Astrocyte of the cerebellum (primary cell): ENCODE measurements at places on chromosomes 11 and 22.

- DNase-seq: no peak
Measured at GRCh38 chr11:119315131-119316015, 1.6 kb downstream of the MCAM start.

DNA sequence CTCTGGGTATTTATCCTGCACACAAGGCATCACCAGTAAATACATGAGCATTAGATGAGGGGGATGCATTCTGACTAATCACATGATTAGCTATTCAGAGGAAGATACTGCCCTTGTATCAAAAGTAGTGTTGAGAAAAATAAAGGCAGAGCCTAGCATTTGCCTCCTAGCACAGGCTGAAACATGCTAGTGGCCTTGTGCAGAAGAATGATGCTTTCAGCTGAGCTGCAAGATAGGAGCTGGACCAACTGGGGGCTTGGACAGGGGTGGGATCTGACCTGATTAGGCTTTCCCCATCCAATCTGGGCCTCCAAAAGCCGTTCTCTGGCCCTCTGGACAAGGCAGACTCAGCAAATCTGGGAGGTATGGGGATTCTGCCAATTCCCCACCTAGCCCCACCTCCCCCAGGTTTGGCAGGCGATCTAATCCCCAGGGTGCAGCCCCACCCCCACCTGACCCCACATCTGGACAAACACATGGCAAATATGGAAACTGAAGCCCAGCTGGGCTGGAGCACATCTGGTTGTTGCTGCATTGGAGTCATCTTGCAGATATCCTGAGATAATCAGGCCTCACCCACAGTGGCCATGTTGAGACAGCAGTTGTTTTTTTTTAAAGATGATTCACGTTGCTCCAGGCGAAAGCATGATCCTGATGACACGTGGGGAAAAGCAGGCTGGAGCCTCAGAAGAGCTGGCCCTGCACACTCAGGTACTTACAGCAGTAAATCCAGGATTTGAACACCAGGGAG, 4.4 kb upstream of the MISFA start:
- no peak for DNase-seq

DNA sequence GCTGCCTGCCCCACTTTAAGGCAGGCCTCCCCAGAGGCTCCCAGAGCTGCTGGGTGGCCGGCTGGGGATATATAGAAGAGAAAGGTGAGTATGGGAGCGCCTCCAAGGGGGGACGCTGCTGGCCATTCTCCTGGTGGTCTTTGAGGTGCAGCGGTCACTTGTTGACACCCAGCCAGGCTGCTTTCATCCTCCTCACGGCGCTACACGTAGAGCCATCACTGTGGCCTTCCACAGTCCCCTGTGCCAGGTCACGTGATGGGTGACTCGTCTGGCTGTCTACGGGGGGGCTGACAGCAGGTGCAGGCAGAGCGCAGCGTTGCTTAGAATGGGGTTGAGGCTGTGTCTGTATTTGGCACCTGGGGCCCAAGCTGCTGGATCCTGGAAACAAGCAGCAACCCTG, 1.9 kb downstream of the ACR start:
- no peak for DNase-seq

- no peak for DNase-seq
Measured at GRCh38 chr11:115630214-115630613, 126.0 kb upstream of the CADM1 start.

- DNase-seq: no peak
Measured at GRCh38 chr11:64125676-64126075, 40.2 kb downstream of the MACROD1 start.

DNA sequence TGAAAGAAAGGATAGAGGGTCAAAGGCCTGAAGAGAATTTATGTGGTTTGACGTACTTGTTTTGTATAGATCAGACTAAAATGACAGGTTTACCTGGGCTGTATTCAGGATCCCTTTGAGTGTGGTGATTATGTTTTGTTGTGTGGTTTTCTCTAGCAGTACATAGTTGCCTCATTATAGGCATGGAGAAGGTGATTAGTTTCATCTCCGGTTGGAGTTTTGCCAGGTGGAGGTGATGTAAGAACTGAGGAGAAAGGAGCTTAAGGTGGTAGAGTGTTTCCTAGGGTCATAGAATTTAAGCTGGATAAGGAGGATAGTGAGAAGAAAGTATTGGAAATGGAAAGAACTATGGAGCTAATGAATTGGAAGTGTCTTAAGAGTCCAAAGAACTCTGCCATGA, 229.0 kb downstream of the TMEM135 start:
- DNase-seq: no peak

DNA sequence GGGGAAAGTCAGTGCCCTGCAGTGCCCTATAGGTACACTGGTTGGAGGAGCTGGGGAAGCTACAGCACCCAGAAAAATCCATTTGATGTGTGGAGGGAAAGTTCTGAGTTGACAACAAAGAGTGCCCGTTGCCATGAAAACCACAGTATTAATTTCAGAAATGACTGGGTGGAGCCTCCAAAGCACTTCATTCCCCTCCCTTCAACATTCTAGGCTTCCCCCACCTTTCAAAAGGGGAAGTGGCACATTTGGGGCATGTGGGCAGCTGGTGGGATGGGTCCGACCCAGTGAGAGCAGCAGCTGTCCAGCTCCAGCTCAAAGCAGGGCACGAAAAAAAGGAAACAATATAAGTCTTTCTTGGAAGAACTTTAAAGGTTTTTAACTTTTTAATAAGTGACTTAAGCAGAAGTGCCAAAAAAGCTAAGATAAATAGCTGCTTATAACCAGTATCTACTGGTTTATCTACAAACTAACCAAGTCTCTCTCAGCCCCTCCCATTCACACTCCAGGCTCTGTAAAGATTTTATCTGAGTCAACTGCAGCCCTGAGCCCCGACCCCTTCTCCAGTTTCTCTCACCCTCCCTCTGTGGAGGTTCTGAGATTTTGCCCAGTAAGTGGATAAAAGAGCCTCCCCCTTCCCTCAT, 9.0 kb upstream of the AHNAK start:
- DNase-seq: no peak

DNA sequence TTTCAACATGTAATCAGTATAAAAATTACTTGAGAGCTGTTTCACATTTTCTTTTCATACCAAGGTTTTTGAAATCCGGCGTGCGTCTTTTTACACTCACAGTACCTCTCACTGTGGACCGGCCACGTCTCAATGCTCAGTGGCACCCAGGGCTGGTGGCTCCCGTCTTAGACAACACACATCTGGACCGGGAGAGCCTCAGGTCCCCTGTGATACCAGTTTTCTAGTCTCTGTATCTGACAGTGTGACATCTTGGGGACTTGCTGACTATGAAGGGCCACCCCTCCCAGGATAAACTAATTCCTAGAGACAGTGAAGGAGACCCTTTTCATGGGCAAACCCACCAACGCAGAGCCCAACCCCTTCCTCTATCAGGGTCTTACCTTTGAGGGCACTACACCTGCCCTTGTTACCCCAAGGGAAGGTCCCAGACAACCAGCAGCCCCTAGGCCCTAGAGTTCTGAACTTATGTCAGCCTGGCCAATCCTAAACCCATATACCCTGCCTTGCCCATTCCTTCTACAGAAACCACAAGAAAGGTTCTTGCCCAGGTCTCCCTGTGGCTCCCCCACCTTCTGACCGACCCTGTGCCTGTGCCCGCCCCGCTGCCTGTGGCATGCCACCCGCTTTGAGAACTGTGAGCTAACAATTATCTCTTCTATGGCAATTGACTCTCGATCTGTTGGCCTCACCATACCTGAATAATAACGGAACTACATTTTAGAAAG, 6.1 kb upstream of the ASCL2 start:
- DNase-seq: no peak

- no peak for DNase-seq
Measured at GRCh38 chr22:22123118-22123959, 121.2 kb upstream of the VPREB1 start.

DNA sequence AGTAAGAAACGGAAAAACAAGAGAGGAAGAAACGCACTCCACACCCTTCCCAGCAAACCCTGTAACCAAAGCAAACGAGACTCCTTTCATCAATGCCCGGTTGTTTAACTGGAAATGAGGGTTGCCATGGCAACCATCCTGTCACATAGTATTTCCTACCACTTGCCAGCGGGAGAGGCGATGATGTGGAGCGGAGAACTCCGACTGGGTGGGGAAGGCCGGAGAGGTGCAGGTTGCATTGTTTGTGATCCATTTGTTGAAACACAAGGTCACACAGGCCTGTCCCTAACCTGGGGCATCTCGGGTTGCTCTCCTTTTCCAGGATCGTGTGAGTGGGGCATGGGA, 609.9 kb downstream of the BUD13 start:
- no peak for DNase-seq

DNA sequence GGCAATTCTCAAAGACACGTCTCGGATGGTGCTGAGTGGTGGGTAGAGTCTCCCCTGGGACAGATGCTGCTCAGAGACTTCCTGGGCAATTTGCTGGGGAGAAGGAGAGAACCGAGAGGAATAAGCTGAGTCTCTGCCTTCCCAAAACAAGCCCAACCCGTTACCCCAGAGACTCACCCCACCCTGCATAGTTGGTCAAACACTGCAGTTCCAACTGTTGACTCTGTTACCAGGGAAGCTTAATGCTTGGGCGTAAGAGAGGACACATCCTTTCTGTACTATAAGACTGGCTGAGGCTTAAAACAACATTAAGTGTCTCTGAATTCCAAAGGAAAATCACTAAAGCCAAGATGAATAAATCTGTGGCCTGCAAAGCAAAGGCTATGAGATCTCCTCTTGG, 68.1 kb downstream of the CCDC81 start:
- no peak for DNase-seq

DNA sequence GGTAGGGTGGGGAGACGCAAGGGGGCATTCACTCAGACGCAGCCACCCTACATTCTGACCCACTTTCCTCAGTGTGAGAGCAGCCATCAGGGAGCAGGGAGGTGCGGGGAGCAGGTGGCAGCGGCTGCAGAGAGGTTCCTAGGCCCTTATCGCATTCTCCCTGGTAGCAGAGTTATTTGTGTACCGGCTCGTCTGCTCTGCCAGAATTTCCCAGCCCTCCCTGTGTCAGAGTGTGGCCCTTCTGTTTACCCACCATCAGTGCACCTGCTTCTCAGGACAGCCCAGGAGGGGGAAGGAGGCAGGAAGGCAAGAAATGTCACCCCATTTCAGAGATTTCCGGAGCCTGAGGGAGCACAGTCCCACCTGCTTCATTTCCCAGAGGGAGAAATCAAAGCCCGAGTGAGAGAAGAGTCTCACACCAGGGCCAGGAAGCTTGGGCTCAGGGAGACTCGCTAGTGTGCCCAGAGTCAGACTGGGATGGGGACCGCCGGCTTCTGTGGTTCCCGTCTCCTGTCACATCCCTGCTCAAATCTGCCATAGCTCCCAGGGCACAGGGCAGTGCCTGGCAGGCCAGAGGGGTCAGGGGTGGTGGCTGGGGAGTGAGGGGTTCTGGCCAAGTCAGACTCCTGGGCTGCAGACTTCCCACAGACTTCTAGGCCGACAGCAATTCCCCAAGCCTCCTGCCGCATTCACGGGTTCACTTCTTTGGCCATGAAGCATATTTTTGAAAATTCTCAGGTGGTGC, 49.7 kb downstream of the ARRB1 start:
- DNase-seq: no peak

DNA sequence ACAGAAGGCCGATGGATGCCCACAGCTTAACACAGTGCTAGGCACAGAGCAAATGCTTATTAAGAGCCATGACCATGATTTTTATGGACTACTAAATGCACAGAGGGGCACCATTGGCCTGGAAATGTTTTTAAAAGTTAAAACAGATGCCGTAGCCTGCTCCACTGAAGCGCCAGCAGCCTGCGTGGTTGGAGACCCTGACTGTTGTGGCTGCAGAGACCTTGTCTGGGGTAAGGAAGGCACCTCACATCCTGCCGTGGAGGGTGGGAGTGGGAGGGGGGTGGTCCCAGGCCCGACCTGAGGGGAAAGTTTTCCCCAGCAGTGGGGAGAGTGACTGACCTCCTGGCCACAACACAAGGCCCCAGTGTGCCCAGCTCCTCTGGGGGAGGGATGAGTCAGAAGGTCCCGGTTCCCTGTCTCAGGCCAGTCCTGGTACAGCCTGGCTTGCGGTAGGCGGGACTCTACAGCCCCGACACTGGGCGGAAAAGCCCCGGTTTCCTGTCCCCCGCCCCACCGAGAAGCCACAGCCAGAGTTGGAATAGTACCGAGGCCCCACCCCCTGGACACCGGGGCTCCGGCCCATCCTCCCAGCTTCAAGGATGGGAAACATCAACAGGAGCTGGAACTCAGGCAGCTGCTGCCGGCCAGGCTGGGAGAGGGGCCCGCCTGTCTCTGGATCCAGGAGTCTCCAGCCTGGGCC, 7.0 kb downstream of the CHST1 start:
- DNase-seq: no peak

GRCh38 chr11:120272303-120272702, 32.4 kb downstream of the POU2F3 start:
- DNase-seq: no peak

GRCh38 chr22:35467681-35468434, 67.9 kb downstream of the MCM5 start:
- DNase-seq: no peak

DNA sequence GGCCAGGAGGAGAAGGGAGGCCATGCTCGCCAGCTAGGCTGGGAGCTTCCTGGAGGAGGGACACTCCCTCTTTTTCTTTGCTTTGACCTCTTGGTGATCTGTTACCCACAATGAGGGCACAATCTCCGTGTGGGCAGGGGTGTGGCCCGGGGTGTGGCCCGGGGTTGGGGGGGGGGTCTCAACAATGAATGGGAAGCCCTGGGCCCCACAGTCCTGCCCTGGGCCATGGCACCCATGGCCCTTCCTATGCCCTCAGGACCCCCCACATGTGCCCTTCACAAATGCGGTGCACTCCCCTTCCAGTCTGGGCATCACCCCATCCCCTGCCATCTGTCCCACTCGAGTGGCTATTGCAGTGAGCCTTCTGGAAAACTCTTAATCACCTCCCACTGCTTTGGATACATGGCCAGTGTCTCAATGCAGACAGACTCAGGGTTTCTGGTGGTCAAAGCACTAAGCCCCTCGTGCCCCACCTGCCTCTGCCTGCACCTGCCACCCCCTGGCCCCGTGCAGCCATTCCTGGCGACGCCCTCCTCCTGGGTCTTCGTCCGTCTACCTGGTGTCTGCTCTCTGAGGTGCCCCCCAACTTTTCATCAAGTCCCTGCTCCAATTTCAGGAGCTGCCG, 611.3 kb downstream of the TBC1D22A start:
- DNase-seq: no peak

DNA sequence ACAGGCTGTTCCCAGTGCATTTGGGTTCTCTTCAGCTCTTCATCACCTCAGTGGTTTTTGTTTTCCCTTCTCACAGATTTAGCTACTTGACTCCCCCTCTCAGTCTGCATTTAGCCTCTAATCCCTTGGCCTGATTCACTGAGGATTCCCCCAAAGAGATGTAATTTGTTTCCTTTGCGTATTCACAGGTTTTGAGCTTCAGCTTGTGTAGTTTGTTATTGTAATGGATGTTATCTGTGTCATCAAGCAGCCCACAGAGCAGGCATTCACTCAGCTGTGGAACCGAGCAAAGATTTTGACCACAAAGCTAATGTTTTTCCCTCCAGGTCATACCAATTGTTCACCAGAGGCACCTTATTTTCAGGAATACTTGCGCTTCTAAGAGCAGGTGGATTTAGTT, 6.4 kb upstream of the ME3 start:
- no peak for DNase-seq
